ENCODE measurements at places on chromosomes 1 and 21.

DNA sequence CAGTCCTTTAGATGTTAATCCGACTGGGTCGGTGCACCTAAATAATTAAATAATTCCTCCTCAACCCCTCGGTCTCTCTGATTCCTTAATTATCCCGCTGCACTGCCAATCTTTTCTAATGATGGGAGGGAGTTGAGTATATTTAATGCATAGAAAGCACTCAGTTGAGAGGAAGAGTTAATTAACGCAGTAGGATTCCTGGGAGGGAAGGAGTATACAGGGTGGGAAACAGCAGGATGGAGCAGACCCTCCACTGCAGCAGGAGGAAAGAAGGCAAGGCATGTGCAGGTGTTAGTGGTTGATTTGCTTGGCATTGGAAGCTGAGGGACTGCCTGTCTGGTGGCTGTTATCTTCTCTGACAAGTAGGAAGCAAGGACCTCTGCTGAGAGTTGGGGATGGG, 9.9 kb upstream of the REN start:
- H3K36me3 ChIP-seq = no peaks in the 10 kb centered on the region
- no peak overlapping the region for H3K27ac ChIP-seq
- H3K4me3 ChIP-seq = no peak overlapping the region
- no peaks in the 10 kb centered on the region for H3K4me1 ChIP-seq
- DNase-seq = no peak

DNA sequence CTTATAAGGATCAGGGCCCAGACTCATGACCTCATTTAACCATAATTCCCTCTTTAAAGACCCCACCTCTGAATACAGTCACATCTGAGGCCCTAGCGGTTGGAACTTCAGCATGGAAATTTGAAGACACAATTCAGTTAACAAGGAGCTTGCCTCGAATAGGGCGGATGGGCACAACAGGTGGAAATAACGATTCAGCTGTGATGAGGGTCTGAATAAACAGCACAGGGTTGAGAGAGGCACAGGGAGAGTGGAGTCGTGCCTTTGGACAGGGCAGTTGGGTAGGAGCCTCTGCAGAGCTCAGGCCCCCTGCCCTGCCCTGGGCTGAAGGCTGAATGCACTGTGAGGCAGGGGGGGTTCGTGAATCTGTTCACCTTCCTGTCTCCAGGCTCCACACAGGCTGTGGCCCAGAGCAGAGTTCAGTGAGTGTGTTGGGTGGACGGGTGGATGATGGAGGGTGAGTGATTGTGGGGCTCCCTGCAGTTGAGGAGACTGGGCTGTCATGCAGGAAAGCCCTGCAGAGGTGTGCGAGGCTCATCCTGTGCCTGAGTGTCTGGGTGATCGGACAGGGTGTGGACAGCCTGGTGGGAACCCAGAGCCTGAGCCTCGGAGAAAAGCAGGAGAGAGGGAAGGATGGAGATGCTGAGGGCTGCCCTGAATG, 243.1 kb downstream of the FOXD2 start:
- no peak overlapping the region for H3K27ac ChIP-seq
- H3K4me1 ChIP-seq = no peaks in the 10 kb centered on the region
- peaks cover 16% of the 10 kb centered on the region for H3K27me3 ChIP-seq
- no peak overlapping the region for H3K4me3 ChIP-seq
- H3K36me3 ChIP-seq = no peaks in the 10 kb centered on the region
- DNase-seq = no peak

DNA sequence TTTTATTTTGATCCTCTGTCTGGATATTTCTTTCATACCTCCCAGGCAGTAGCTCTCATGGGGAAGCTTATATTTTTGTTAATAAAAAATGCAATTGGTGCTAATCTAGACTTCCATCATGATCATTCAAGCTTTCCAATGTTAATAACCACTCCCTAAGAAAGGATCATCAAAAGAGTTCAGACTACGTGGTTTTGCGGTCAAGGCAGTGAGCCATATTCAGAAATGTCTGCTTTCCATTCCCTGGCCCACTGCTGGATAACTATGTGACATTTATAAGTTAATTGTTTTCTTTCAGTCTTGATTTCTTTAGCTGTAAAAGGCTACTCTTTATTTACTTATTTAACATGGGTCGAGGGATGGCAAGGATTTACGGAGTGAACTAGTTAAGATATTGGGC, 414.6 kb downstream of the LMO4 start:
- no peaks in the 10 kb centered on the region for H3K4me1 ChIP-seq
- no peaks in the 10 kb centered on the region for H3K27me3 ChIP-seq
- DNase-seq = no peak
- H3K36me3 ChIP-seq = no peaks in the 10 kb centered on the region

- no peak for DNase-seq
- no peaks in the 10 kb centered on the region for H3K4me1 ChIP-seq
- peaks cover 4% of the 10 kb centered on the region for H3K27me3 ChIP-seq
Observed at GRCh38 chr21:32842146-32842545, 70.6 kb upstream of the PAXBP1 start.

DNA sequence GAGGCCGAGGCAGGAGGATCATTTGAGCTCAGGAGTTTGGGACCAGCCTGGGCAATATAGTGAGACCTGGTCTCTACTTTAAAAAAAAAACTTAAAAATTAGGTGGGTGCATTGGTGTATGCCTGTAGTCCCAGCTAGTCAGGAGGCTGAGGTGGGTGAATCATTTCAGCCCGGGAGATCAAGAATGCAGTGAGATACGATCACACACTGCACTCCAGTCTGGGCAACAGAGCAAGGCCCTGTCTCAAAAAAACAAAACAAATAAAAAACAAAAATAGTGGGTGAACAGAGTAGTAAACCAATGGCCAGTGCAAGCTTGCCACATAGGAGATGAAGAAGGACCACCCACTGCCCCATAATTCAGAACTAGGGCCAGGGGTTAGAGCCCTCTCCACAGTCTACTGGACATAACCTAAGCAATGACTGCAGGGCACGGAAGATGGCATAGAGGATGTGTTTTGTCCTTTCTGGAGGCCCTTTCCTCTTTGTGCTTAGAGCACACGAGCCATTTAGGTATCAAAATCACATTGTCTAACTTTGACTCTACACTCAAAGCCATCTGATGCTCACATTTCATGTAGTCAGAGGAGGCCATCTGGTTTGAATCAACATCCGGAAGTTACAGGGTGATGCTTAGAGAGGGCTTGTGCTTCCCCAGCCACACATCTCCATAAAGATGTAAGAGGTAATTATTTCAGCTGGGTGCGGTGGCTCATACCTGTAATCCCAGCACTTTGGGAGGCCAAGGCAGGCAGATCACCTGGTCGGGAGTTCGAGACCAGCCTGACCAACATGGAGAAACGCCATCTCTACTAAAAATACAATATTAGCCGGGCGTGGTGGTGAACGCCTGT, 12.6 kb downstream of the CD2 start:
- H3K36me3 ChIP-seq = no peaks in the 10 kb centered on the region
- peak overlapping the region; percentile 100 for H3K27ac ChIP-seq
- H3K27me3 ChIP-seq = no peaks in the 10 kb centered on the region
- DNase-seq = no peak
- H3K4me3 ChIP-seq = no peak overlapping the region
- H3K4me1 ChIP-seq = peaks cover 99% of the 10 kb centered on the region

- H3K4me1 ChIP-seq = no peaks in the 10 kb centered on the region
- DNase-seq = no peak
- no peak overlapping the region for H3K4me3 ChIP-seq
- H3K36me3 ChIP-seq = peaks cover 85% of the 10 kb centered on the region
- no peaks in the 10 kb centered on the region for H3K27me3 ChIP-seq
Observed at GRCh38 chr1:19220080-19220846, 10.2 kb upstream of the UBR4 start.

DNA sequence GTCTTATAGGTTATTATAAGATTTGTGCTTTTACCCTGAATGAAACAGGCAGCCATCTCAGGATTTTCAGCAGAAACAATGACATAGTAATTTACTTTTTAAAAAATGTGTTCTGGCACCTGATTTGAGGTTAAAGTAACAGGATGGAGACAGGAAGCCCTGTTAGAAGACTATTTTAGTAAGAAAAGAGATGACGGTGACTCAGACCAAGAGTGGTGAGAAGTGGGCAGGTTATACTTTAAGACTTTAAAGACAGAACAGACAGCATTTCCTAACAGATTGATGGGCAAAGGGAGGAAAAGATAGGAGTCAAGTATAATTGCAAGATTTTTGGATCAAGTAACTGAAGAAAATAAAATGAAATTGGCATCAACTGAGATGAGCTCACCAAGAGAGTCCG, 436.8 kb upstream of the NR5A2 start:
- H3K4me1 ChIP-seq = no peaks in the 10 kb centered on the region
- DNase-seq = no peak
- H3K36me3 ChIP-seq = no peaks in the 10 kb centered on the region

GRCh38 chr1:36285443-36286101, 20.6 kb upstream of the SH3D21 start:
- peak; percentile 70 for DNase-seq
- peaks cover 84% of the 10 kb centered on the region for H3K36me3 ChIP-seq
- H3K4me1 ChIP-seq = no peaks in the 10 kb centered on the region
- H3K4me3 ChIP-seq = no peak overlapping the region
- H3K27me3 ChIP-seq = no peaks in the 10 kb centered on the region
- H3K27ac ChIP-seq = no peak overlapping the region

GRCh38 chr1:33880305-33880704, 16.4 kb downstream of the HMGB4 start:
- no peak overlapping the region for H3K4me3 ChIP-seq
- DNase-seq = no peak
- H3K4me1 ChIP-seq = no peaks in the 10 kb centered on the region
- H3K27ac ChIP-seq = no peak overlapping the region

GRCh38 chr1:226986496-226987178, 46.5 kb downstream of the COQ8A start:
- no peak overlapping the region for H3K27ac ChIP-seq
- no peak for DNase-seq
- no peaks in the 10 kb centered on the region for H3K4me1 ChIP-seq

GRCh38 chr1:38444311-38444710, 397.7 kb upstream of the POU3F1 start:
- H3K36me3 ChIP-seq = no peaks in the 10 kb centered on the region
- no peaks in the 10 kb centered on the region for H3K27me3 ChIP-seq
- no peak overlapping the region for H3K4me3 ChIP-seq
- no peaks in the 10 kb centered on the region for H3K4me1 ChIP-seq
- DNase-seq = no peak
- no peak overlapping the region for H3K27ac ChIP-seq

- H3K27ac ChIP-seq = no peak overlapping the region
- no peak overlapping the region for H3K4me3 ChIP-seq
- H3K4me1 ChIP-seq = no peaks in the 10 kb centered on the region
Observed at GRCh38 chr1:185539277-185539943, 194.8 kb upstream of the HMCN1 start.

Data from DND-41 (cell line).